ENCODE measurements at places on chromosomes 12 and 14. TPM values are rescaled to one million over a fixed set of nuclear protein-coding genes. Genes with fewer than 3 reads are reported as not detected.

DNA sequence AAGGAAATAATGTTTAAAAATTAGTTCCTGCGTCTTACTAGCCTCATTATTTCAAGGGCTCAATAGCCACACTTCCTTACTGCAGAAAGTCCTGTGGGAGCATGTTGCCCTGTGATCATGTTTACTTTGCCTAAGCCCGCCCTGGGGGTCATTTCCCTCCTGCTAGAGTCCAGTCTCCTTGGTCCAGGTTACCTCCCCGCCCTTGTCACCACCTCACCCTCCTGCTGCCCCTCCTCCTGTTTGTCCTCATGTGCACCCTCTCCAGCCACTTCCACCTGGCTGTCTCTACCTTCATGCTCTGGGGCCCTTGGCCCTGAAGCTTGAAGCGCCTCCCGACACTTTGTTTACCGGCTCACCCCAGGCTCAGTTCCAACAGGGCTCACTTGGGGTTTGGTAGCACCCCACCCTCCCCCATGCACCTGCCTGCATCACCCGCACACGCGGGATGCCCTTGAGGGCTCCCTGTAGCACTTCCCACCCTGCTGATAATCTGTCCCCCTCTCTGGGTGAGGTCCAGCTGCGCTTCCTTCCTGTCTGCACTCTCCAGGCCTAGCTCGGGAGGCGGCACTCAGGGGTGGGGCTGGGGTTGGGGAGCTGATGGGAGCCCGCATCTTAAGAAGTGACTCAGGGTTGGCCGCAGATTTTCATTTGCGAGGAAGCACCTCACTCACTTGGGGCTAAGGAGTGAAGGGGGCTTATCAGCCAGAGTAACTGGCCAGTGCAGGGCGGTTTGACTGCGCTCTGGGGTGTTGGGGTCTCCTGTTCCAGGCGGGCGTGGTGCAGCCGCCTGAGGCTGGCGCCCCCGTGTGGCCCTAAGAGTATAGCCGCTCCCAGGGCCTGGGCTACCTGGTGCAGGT is 40.1 kb downstream of the SMIM41 start:
- peak; percentile 29 for DNase-seq

DNA sequence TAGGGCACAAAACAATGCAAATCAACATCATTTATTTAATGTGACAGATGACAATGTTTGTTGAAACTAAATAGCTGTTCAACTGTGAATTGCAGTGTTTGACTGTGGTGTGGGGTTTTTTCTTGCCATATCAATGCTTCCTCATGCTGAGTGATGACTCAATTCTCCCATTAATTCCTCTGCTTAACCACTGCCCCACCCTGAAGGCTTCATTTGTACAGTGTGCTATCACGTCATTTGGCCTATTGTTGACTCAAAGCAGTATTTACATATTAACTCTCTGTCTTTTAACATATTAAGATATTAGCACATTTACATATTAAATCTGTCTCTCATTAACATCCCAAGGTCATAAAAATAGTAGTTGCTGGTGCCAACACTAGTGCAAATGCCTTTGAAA is 164.8 kb upstream of the NRXN3 start:
- no peak for DNase-seq

GRCh38 chr14:100537446-100538350 is 49.5 kb downstream of the BEGAIN start:
- DNase-seq, result no peak

GRCh38 chr14:68806526-68807147 is 13.8 kb upstream of the ZFP36L1 start:
- DNase-seq, result no peak

Gene HHIPL1
- 0.05 TPM for total RNA-seq

Gene GNG2
- 248 TPM for total RNA-seq

- no peak for DNase-seq
Measured at GRCh38 chr12:58804749-58805148, 115.6 kb downstream of the LRIG3 start.

Gene PRR4
- total RNA-seq, result 1.9 TPM

DNA sequence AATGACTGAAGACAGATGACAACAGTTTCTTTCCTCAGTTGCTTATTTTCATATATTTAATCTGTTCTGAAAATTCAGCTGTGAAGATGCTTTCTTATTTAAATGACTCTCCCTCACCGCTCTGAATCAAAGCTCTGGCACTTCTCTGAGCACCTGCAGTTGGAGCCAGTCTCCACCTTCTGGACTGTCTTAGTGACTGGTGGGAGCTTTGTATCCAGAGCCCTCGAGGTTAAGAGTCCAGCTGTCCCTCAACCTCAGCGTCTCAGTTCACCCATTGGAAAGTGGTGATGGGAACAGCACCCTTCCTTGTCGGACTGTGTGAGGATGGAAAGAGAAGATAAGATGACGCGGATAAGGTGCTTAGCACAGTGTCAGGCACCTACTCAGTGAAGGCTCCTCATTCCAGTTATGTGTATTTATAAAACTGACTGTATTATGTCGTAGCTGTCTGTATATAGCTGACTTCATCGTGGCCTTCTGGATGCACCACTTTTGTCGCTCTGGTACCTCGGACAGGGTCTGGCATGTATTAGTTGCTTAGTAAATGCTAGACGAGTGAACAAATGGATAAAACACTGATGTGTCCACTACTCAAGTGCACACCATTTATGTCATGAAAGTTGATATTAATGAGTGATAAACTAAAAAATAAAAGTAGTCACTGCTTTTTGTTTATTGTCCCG is 34.5 kb downstream of the ELK3 start:
- no peak for DNase-seq

Gene FOXG1
- not detected for total RNA-seq

Gene EPYC
- total RNA-seq, result not detected

- no peak for DNase-seq
Measured at GRCh38 chr12:53659571-53659981, 16.3 kb downstream of the ATP5MC2 start.

Gene EMP1
- total RNA-seq, result 35.0 TPM

Gene PUS1
- 34.4 TPM for total RNA-seq

GRCh38 chr12:105164068-105164467 is 56.5 kb downstream of the WASHC4 start:
- no peak for DNase-seq

Gene FLRT2
- not detected for total RNA-seq

Gene SLC8B1
- total RNA-seq, result 33.2 TPM

DNA sequence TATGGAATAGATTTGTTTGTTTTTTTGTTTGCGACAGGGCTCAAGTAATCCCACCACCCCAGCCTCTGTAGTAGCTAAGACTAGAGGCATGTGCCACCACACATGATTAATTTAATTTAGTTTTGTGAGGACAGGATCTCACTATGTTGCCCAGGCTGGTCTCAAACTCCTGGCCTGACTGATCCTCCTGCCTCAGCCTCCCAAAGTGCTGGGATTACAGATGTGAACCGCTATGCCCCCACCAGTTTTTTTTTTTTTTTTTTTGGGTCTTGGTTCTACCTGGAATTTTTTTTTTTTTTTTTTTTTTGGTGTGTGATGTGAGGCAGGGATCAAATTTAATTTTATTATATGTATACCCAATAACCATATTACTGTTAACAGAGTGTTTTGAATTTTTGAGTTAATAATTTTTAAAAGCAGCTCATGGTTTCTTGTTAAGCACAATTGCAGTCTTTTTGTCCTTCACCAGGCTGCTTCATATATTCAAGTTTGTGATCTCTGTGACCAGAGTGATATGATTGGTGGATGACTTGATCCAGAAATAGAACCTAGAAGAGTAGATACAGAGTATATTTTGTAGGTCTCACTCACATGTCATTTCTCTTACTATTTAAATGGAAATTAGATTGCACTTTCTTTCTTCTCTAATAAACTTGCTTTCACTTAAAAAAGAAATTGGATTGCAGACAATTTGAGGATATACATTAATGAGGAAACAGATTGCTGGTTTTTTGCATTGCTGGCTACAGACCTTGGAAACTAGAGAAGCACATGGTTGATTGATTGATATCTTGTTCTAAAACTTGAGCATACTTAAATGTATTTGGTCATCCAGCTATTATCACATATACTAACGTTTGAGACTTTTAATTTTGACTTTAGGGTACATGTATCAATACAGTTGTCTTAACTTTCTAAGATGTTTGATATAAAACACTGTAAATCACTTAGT is 13.2 kb downstream of the ADIPOR2 start:
- DNase-seq, result no peak

DNA sequence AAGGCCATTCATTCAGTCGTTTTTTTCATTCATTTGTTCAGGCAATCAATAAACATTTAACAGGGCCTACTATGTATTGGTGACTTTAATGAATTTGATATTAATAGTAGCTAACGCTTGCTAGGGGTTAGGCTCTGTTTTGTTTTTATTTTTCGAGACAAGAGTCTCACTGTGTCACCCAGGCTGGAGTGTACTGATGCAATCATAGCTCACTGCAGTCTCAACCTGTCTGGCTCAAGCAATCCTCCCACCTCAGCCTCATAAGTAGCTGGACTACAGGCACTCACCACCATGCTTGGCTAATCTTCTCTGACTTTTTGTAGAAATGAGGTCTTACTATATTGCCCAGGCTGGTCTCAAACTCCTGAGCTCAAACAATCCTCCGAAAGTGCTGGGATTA is 25.6 kb upstream of the MED13L start:
- no peak for DNase-seq

Gene OTOGL
- not detected for total RNA-seq

Gene GPX2
- total RNA-seq, result not detected

Gene MSI1
- total RNA-seq, result not detected

Gene MYF6
- total RNA-seq, result not detected

DNA sequence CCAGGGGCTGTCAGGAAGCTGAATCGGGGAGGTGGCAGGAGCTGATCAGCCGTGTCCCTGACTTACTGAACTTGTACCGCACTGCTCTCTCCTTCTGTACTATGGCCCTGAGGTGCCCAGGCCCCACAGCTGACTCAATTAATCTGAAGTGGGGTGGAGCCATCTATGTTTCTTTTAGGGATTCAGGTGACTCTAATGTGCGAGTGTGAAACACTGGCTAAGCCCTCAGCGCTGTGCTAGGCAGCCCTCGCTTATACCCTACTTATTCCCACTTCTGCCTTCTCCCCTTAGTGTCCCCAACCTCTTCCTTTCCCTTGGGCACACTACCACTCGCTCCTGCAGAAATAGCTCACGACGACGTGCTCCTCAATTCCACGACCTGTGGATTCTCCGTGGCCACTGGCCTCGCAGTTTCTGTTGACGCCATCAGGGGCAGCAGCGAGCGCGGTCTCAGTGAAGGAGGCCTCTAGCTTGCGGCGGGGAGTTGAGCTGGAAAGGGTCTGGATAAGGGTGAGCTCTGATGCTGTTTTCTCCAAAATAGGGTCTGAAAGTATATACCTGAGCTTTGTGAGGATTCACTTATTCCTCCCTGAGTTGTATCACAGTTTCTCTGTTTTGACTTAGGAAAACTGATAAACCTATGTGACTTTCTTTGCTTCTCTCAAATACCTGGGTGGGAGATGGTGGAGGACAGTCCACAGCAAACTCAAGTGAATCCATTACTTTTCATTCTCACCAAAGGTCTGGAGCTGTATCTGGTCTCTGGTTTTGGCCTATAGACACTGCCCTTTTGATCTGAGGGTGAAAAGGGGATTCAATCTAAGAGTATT is 167.6 kb downstream of the SLC41A2 start:
- DNase-seq, result peak; percentile 21

DNA sequence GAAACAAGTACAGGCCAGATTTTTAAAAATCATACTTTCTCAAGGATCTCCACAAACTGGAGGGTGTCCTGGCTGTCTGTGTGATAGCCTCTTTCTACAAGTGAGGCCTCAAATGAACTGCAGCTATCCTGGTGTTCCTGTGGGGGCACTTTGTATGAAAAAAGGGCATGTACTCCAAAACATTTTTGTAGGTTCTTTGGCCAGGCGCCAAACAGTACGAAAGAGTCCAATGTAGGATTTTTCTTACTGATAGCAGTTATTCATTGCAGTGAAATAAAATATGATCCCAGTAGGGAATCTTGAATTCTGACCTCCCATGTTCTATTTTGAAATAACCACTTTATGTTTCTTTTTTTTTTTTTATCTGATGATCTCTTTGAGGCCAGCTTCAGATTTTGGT is 381.7 kb downstream of the PAWR start:
- no peak for DNase-seq

GRCh38 chr14:35045798-35046047 is 349 bp upstream of the FAM177A1 start:
- DNase-seq, result no peak

Gene MARK3
- total RNA-seq, result 78.6 TPM

DNA sequence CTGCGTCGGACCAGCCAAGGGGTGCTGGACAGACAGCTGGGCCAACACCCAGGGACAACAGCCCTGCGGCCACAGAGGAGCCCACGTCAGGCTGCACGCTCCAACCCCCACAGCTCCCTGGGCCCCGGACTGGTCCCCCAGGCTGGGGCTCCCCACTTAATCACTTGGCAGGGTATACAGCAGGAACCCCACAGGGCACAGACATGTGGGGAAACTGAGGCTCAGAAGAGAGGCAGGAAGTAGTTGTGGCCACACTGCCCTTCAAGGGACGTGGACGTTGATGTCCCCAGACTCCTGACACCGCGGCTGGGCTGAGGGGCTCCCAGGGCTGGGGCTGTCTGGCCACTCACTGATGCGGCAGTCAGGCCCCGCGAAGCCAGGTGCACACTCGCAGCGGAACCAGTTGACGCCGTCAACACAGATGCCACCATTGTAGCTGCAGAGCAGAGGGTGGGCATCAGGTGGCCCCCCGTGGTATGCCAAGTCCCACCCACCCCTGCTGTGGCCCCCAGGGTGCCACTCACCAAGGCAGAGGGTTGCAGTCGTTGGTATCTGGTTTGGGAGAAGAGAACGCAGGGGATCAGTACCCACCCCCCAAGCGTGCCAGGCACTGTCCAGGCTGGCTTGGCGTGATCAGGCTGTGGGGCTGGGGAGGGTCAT is 21.5 kb downstream of the JAG2 start:
- DNase-seq, result no peak

DNA sequence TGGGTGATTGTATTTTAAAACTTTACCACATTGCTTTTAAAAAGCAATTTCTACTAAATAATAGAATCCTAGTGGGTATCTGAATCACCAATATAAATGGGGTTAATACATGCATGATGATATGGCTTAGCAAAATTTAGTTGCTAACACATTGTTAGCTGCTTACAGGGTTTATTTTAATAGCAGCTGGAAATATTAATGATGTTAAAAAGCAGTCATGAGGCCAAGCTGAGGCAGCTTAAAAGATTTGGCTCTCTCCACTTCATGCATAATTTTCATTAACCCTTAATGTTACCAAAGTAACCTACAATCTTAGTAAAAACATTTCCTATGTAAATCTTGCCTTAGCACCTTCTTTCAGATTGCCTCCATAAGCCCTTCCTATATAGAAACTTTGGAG is 49.2 kb upstream of the CNOT2 start:
- no peak for DNase-seq

DNA sequence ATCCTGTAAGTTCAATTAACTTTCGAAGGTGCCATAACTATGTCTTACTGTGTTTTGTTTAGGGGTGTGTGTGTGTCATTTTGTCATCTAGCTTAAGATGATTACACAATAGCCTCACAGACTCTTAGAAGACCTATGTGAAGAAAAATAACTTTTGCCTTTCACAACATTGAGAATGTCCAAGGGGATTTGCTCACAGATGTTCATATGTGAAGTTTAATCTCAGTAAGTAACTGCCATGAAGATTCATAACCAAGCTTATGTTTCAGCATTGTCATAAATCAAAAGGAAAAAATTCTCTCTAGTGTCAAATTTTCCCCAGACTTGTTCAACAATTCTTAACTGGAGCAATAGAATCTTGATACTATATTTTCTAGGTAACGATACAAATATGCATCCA is 226.1 kb upstream of the PRKD1 start:
- no peak for DNase-seq
